ENCODE measurements at places on chromosomes 2 and 18.
A peak's percentile ranks its signal among the peaks of the same experiment; 100 is the strongest.

DNA sequence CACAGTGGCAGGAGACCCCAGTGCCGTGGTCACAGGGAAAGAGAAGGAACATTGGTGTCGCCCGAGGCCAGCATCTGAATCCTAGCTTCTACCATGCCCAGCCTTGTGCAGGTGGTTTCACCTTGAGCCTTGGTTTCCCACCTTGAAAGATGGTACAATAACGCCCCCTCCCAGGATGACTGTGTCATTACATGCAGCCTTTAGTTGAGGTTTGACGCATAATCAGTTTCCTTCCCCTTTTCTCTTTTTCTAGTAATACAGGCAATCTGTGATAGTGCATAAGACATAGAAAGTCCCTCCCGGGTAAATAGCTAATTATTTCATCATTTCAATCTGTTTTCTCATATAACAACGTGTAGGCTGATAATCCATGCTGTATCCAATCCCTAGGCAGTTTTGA, 29.8 kb upstream of the ZNF407 start:
- peak; percentile 24 for DNase-seq

GRCh38 chr2:56008661-56009431, 85.3 kb upstream of the EFEMP1 start:
- DNase-seq: peak; percentile 91

GRCh38 chr2:210681491-210681890, 125.1 kb downstream of the CPS1 start:
- no peak for DNase-seq

GRCh38 chr2:55009277-55010060, 40.8 kb downstream of the RTN4 start:
- DNase-seq: no peak

- no peak for DNase-seq
These were observed 267.6 kb downstream of the GBX2 start for GRCh38 chr2:235900631-235901030.

DNA sequence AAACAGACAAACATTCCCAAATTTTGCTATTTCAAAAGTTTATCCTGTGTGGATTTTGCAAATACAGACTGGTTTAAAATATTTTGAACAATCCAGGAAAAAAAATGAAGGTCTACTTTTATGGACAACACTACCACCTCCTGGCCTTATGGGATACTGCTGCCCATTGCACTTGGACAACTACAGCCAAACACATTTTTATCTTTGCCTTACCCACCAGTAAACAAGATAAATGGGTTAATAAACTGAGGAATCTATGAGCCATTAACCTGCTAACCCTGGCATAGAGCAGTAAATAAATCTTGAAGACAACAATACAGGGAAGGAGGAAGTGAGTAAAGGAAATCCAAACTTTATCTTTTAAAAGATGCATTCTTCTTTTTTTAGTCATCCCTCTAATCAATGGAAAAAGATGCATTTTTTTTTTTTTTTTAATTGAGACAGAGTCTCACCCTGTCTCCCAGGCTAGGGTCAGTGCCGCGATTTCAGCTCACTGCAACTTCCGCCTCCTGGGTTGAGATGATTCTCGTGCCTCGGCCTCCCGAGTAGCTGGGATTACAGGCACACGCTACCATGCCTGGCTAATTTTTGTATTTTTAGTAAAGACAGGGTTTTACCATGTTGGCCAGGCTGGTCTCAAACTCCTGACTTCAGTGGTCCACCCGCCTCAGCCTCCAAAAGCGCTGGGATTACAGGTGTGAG, 2.1 kb upstream of the SPIRE1 start:
- DNase-seq: peak; percentile 74

GRCh38 chr2:12335131-12335530, 381.6 kb upstream of the TRIB2 start:
- DNase-seq: no peak

GRCh38 chr2:33166287-33166881, 219.6 kb downstream of the LTBP1 start:
- no peak for DNase-seq

DNA sequence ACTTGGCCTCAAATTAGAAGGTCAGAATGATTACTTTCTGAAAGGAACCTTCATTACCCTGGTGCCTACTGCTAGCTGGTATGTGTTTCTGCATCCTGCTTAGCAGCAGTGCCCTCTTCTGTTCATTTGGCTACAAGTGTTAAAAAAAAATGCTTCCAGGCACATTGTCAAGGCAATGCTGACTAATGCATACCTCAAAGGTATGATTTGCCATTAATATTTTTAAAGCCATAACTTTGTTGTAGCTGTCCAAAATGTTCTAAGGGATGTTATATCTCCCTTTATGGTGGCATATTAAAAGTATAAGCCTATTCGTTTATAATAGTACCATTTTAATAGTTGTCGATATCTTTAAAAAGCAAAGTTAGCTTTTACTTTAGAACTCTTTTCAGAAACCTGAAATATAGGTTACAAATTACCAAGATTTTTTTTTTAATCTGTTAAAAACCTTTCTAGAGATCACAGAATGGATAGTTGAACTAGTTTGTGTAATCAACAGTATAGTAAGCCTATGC, 52.0 kb upstream of the FAM171B start:
- DNase-seq: peak; percentile 69

DNA sequence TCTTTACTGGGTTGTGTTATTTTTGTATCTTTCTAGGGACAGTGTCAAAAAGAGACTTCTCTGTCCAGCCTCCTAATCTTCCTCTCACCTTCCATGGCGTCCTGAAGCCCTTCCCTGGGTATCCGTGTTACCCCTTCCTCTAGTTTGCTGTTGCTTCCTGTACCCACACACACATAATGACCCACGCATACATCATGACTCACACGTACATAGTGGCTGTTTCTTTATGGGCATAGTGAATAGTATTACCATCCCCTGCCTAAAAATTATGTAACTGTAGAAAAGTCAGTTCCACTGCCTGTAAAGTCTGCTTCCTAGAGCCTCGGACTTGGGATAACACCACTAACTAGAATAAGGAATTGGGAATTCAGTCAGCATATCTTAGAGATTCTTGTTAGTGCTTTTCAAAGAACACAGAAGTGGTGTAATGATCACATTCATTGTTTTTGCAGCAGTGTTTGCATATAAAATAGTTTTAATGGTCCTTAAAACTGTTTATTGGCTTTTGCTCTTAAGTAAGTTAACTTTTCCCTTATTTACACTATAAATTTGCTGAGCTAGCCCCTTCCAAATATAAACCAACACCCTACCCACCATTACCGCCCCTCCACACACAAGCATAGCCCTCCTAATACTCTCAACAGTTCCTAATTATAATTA, 308.4 kb upstream of the RAB12 start:
- no peak for DNase-seq

DNA sequence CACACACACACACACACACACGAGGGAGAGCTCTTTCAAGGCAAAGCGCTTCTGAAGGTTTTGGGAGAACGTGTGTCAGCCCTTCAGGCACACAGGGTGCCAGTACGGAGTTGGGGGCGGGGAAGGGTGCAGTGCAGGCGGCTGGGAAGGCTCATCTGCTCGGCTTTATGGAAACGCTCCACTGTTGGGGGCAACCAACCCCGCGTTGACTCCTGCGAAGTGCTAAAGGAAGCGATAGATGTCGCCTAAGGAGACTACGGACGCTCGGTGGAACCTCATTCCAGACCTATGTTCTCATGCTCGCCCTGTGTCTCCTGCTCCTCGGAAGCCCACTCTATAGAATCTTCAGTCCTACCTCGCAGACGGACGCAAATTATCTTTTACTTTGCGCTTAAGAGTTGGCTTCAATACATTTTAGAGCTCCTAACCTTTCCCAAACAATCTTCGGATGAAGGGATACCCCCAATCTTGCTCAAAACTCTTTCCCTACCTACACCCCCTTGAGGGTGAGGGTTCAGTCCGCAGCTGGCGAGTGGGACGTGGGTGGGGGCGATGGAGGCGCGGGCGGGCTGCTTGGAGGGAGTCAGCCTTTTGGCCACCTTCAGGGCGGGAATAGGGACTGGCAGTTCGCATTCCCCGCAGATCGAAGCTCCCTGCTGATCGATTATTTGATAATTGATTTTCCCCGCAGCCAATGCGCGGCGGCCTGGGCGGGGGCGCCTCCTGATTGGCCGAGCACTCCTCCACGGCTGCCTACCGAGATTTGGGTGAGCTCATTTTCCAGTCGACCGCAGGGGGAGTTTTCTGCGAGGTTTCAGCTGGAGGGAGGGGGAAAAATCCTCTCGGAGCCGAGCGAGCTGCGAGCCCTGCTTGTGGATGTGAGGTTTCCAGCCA, 1.9 kb upstream of the MEIS1 start:
- DNase-seq: peak; percentile 95

DNA sequence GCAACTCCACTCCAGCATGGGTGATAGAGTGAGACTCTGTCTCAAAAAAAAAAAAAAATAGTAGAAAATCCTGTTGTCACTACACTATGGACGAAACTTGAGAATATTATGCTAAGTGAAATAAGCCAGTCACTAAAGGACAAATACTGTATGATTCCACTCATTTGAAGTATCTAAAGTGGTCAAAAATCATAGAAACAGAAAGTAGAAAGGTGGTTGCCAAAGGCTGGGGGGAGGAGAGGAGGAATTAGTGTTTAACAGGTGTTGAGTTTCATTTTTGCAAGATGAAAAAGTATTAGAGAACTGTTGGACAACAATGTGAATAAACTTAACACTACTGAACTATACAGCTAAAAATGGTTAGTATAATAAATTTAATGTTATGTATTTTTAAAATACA, 18.8 kb upstream of the RMP24 start:
- no peak for DNase-seq

DNA sequence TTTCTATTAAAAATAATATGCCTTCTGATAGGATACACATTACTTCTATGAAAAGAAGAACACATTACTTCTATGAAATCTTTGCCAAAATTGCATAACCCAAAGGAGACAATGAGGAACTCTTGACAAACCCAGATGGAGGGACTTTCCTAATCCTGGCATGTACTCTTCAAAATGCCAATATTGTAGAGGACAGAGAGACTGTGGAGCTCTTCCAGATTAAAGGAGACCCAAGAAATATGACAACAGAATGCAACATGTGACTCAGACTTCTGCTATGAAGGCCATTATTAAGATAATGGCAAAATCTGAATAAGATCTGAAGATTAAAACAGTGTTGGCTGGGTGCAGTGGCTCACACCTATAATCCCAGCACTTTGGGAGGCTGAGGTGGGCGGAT, 22.2 kb downstream of the SOWAHC start:
- no peak for DNase-seq

DNA sequence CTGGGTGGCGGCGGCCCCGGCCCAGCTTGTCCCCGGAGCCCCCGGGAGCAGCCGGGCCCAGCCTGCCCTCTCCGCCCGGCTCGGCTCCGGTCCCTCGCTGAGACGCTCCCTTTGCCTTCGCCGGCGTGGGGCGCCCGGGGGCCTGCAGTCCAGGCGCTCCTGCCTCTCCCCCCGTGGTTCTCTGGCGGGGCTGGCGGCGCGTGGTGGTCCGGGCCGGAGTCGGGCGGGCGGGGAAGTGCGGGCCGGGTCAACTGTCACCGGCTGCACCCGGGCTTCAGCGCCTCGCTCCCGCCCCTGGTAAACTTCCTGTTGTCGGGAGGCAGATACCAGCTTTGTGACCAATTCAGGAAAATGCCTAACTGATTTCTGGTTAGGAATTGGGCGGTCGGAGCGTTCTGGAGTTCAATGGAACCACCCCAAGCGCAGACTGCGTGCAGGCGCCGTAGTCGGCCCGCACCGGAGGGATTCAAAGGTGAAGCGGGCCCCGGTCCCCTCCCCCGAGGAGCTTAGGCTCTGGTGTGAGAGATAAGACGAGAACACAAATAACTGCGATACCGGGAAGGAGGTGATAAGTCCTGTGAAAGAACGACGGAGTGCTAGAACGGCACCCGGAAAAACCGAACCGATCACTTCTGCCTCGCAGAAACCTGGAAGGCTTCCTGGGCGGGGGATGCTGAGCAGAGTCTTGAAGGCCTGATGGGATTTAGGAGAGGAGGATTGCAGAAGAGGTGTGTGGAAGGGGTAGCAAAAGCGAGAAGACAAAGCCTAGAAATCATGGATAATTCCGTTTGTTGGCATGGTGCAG, 891 bp downstream of the CAB39 start:
- peak; percentile 54 for DNase-seq

- no peak for DNase-seq
These were observed 161.8 kb downstream of the PRKCE start for GRCh38 chr2:45813003-45813941.

GRCh38 chr2:174771631-174772471, 7.6 kb upstream of the CHRNA1 start:
- DNase-seq: peak; percentile 95

GRCh38 chr2:74327199-74327598, 16.0 kb downstream of the SLC4A5 start:
- no peak for DNase-seq

- DNase-seq: no peak
These were observed 61.3 kb downstream of the SPRED2 start for GRCh38 chr2:65371074-65371434.

GRCh38 chr2:232998666-232998985, 14.4 kb downstream of the NGEF start:
- no peak for DNase-seq

DNA sequence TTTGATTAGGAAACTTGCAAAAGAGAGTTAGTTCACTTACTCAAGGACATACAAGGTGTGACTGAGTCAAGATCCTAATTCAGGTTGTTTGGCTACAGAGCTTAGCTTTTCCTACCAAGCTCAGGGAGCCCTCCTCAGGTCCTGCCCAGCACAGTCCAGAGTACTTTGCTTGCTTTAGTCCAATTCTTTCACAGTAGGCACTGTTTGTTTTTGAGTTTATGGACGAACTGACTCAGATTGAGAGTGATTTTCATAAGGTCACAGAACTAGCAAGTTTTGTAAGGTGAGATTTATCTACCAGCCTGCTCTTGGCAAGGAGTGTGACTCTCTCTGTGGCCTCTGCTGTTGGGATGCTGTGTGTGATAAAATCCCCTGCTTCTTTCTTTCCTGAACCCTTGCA, 310.5 kb downstream of the PTPRM start:
- DNase-seq: no peak

DNA sequence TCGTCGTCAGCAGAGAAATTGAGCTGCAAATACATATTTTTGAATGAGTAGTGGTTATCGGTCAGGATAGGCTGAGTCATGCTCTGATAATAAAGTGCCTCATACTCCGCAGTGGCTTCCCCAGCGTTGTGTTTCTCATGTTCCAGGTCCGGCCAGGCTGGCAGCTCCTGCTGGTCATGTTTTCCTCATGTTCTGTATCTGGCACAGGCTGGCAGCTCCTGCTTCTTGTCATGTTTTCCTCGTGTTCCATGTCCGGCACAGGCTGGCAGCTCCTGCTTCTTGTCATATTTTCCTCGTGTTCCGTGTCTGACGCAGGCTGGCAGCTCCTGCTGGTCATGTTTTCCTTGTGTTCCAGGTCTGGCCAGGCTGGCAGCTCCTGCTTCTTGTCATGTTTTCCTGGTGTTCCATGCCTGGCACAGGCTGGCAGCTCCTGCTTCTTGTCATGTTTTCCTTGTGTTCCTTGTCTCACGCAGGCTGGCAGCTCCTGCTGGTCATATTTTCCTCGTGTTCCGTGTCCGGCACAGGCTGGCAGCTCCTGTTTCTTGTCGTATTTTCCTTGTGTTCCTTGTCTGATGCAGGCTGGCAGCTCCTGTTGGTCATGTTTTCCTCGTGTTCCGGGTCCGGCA, 148.9 kb downstream of the ATP9B start:
- DNase-seq: no peak

GRCh38 chr2:7773362-7774360, 856.4 kb downstream of the RNF144A start:
- no peak for DNase-seq

Data from GM23338 (cell line).